RPMI7951 (cell line): ENCODE measurements at places on chromosomes 12 and 14. TPM values are rescaled to one million over a fixed set of nuclear protein-coding genes. Genes with fewer than 3 reads are reported as not detected.

DNA sequence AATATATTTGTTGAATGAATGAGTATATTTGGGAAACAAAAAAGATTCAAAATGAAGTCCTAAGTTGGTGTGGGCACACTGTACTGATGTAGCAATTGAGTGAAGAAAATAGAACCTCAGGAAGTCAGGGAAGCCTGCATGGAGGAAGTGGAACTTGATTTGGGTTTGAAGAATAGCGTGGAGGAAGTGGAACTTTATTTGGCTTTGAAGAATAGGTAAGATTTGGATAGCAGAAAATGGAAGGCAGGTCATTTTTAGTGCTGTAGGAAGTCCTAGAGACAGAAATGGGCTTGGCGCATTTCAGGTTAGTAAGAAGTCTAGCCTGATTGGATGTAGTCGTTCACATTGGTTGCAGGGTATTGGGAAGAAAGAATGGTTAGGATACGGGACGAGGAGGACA is 5.4 kb downstream of the C12orf75 start:
- no peak for DNase-seq

DNA sequence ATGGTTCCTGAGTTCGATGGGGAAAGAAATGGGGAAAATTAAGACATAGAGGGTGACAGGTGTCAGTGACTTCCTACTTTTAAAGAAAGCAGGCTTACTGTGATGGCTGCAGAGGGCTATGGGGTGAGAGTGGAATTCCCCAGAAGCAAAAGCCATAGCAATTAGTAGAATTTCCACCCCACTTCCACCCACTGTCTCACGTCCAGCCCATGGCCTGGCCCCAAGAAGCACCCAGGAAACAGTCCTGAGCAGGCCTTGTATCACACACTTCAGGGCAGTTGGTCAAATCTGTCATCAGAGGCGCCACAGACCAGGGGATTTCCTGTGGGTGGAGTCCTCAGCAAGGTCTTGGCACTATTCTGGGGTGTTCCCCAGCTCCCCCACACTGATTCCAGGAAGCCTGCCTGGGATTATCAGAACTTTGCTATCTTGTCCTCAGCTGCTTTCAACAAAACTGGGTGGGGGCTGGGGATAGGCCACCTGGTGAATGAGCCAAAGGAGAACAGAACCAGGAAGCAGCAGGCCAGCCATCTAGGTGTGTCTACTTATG is 120.1 kb upstream of the CCND2 start:
- DNase-seq, result no peak

GRCh38 chr14:61598980-61599379 is 96.3 kb upstream of the HIF1A start:
- DNase-seq, result no peak

- DNase-seq, result peak; percentile 76
Observed at GRCh38 chr14:76500011-76500410, 124.1 kb downstream of the ESRRB start.

DNA sequence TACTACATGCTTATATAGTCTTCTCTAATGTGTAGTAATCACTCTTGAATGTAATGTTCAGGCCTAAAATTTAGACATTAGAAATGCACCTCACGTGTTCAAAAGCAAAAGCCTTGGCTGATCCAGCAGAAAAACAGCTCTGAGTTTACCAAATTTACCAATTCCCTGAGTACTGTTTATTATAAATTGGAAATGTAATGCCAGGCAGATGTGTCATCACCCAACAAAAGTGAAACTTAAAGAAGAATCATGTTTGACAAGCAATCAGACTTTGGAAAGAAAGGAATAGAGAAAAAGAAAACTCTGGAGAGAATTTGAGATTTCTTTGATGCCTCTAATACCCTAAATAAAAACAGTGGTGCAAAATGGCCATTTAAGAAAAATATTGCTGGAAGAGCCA is 26.5 kb upstream of the STRAP start:
- no peak for DNase-seq

Gene C14orf39
- total RNA-seq, result not detected in 2 replicates

Gene FAM181A
- total RNA-seq, result not detected in 2 replicates

Gene CTSG
- not detected in 2 replicates for total RNA-seq

Gene PIK3C2G
- total RNA-seq, result not detected in 2 replicates
